ENCODE measurements at places on chromosomes 3 and 15.

- no peak for DNase-seq
These were observed 2.5 kb downstream of the EPHB3 start for GRCh38 chr3:184563941-184564684.

DNA sequence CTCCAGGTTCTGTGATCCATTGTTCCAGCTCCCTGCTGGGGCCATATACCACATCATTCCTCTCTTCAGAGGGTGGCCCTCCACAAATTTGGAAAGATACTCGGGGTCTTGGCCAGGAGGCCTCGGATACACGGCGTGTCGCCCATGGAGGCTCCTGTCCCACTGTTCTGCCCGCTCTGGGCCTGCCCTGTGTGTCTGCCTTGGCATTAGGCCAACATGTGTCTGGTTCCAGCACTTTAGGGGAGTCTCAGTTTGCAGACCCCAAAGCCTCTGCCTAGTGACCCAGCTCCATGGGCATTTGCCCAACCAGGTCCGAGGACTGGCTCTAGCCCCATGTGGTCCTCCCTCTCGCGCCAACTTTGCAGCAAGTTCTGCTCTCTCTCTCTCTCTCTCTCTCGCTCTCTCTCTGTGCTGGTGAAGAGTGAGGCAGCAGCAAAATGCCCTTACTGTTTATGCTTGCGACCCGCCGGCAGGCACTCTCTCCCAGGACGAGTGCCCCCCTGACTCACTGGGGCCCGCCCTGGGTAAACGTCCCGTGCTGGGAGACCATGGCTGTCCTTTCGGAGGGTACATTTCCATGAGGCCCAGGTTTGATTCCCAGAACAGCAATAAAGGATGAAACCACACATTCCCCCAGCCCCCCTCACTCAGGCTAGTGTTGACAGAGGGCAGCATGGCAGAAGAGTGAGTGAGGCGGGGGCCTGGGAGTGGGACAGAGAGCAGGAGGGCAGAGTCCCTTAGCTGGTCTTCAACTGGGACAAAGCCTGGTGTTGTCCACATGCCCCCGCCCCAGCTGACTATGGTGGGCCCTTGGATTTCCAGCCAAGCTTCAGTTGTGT, 77.9 kb downstream of the ISG20 start:
- no peak for DNase-seq

DNA sequence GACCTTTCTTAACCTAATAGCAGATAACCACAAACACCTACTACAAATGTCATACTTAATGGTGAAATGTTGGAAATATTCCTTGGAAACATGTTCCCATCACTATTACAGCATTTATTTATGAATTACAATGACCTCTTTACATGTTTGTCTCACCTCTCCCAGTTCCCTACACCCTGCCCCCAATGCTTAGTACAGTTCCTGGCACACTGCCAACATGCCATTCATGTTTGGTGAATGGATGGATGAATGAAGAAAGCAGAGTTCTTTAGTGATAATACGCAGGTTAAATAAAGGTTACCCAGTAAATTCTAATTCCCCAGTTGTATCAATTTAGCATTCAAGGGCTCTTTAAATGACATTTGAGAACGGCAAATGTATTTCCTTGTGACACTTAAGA, 259.9 kb upstream of the ATP11B start:
- no peak for DNase-seq

DNA sequence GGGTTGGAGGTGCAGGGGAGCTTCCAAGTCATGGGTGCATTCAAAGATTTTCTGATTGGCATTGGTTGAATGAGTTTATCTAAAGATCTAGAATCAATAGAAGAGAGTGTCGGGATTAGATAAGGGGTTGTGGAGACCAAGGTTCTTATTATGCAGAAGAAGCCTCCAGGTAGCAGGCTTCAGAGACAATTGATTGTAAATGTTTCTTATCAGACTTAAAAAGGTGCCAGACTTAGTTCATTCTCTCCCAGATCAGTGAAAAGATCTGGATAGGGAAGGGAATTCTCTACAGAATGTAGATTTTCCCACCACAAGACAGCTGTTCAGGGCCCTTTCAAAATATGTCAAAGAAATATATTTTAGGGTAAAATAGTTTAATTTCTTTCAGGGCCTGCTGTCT, 129.5 kb downstream of the LIPC start:
- no peak for DNase-seq

DNA sequence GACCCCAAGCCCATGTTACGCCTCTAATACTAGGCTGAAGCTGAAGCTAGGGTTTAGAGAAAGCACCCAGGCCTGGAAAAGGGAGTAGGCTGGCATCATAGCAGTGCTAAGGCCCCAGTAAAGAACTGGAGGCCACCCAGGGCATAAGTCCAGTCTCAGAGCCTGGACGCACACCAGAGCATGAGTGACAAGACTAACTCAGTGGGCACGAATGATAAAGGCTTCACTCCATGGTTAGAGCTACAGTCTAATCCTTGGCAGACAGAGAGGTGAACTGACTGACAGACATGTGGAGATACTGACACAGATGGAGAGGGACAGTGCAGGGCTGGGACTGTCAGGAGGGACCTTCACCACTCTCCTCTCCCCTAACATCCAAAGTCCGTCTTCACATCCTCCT, 139.8 kb downstream of the KCNMB2 start:
- no peak for DNase-seq

DNA sequence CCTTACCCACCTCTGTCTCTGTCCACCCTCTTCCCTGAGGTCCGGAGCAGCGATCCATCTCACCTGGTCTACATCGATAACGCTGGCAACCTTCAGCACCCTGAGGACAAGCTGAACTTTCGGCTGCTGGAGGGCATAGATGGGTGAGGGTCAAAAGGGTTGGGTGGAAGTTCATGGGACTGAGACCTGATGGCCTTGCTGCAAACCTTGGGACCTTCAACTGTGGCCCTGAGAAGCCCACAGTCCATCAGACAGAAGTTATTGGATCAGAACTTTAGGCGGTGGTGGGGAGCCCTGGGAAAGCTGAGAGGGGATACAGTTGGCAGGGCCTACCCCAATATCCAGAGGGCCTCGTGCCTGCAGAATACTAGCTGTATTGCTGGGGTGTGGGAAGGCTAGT, 50.5 kb downstream of the POMGNT2 start:
- no peak for DNase-seq

All from cortex of kidney (tissue), 1 donor.